ENCODE measurements at places on chromosomes 2 and 18.

GRCh38 chr2:234146087-234146826 is 95.8 kb downstream of the SPP2 start:
- no peak for DNase-seq

GRCh38 chr2:1238598-1239138 is 174.6 kb upstream of the TPO start:
- no peak for DNase-seq

DNA sequence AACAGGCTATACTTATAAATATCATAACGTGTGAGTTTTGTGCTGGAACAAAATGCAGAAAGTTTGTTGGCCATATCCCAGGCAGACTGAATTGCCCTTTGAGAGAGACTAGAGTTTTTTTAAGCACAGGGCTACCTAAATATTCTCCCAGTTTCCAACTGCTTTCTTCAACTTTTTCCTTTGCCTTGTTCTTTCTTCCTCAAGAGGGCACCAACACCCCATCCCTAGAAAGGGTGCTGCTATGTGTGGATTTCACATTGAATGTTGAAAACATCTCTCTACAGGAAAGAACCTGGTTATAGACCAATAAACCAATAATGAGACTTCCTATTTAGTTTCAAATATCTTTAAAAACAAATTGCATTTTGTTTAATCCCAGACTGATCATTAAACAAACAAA is 87.9 kb downstream of the ICOS start:
- peak; percentile 8 for DNase-seq

DNA sequence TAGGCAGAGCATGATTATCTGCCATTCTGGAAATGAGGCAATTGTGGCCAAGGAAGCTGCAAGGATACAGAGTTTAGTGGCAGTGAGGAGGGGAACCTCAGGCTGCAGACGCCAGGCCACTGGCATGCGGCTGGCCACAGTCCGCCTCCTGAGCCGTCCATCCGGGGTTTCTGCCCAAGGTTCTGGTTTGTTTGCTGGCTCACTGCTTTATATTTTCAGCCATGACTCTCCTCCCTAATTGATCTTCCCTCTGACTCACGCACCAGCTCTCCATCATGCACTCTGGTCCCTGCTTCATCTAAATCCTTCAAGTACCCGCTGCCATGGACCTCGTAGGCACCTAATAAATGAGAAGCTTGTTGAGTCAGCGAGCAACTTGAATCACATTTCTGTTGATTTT is 107.8 kb upstream of the REV1 start:
- DNase-seq: no peak

- no peak for DNase-seq
Measured at GRCh38 chr2:215863687-215864086, 149.7 kb downstream of the MREG start.

GRCh38 chr2:57979158-57979557 is 67.4 kb upstream of the VRK2 start:
- no peak for DNase-seq

DNA sequence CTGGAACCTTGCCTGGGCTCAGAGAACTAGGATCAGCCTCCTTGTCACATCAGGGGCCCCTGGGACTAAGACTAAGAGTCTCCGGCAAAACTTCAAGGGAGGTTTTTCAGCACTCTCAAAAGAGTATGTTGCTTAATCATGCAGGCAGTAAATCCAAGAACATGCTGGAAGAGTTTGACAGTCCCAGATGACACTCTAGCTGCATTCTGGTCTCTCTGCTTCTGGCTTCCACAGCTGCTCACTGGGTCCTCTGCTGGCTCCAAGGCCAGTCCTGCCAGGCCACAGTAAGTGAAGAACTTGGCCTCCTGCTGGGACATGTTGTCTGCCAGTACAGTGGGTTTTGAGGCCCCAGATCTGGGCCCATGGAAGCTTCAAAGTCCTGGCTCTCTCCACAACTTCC is 45.2 kb upstream of the IL1RL1 start:
- no peak for DNase-seq

DNA sequence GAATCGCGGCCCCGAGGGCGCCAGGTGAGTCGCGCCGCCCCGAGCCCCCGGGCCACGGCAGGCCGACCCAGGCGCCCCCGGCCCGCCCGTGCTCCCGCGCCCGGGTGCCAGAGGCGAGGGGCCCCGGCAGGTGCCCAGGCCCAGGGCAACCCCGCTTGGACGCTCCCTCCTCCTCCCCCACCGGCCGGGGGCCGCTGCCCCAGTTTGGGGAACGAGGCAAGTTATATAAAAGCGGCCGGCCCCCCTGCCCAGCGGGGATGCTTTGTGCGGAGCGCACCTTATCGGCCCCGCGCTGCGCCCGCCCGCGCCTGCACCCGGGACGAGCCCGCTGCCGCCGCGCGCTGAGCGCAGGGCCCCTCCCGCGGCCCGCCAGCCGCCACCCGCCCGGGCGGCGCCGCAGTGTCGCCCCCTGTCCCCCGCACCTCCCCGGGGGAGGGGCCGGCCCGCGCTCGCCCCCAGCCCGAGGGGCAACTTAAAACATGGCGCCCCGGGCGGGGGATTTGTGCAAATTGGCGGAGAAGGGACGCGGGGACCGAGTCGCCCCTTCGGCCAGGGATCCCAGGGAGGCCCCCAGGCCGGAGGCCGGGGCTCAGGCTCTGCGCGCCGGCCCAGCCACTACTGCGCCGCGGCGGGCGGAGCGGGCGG is 639 bp downstream of the EPB41L3 start:
- no peak for DNase-seq

DNA sequence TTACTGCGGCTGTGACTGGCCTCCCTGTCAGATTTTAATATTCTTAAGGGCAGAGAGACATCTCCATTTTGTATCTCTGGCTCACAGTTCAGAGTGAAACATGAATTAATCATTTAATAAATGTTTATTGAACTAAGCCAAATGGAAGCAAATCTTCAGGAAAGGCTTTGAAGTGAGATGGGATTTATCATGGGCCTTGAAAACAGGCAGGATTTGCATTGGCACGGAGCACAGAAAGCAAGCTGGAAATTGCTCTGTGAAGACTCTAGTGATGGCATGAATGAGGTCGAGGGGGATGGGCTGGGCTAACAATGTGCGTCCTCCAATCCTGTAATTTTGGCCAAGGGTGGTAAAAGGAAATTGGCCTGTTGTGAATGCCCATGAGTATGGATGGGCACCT is 369.8 kb upstream of the SOX11 start:
- DNase-seq: no peak

DNA sequence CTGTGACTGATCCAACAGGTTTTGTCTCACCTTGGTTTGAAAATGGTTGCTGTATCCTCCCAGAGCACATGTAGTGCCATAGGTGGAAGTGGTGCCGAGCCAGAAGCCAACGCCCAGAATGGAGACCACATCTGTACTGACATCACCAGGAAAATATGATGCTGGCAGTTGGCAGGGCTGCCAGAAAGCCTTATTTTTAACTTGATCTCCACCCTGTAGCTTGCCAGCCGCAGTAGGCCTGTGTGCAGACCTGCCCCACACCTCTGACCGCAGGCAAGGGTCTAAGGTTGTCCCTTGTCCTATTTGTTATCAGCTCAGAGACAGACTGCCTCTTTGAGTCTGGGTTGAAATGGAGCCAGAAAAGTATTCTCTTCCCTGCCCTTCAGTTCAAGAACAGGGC is 123.5 kb upstream of the EML6 start:
- no peak for DNase-seq

- DNase-seq: no peak
Measured at GRCh38 chr18:78549971-78550370, 429.6 kb upstream of the SALL3 start.

DNA sequence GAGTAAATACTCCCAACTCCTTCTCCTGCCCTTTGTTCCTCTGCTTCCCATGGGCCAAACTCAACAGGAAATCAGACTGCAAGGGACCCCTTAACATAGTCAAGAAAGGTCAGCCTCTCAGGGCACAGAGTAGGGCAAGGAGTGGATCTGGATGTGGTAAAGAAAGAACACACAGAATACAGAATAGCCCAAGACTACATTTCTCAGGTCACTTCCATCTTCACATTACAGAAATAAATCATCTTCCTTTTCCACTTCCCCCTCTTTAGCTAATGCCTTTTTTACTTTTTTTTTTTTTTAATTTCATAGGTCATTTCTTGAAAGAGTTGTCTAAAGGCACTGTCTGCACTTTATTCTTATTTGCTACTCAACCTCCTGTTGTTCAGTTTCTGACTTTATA is 558.3 kb downstream of the TNS1 start:
- no peak for DNase-seq

GRCh38 chr2:231928901-231929725 is 2.9 kb upstream of the NPPC start:
- no peak for DNase-seq

DNA sequence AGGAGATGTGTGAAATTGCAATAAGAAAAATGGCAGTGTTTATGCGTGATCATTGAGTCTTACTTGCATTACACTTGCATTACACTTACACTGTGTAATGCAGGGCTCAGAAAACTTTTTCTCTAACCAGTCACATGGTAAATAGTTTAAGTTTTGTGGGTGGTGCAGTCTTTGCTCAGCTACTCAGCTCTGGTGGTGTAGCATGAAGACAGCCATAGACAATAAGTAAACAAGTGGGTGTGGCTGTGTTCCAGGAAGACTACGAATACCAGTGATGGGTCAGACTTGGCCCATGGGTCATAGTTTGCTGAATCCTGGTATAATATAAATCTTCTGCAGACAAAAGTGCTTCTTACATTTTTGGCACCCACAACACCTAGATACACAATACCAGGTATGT is 115.6 kb upstream of the CYP1B1 start:
- no peak for DNase-seq

DNA sequence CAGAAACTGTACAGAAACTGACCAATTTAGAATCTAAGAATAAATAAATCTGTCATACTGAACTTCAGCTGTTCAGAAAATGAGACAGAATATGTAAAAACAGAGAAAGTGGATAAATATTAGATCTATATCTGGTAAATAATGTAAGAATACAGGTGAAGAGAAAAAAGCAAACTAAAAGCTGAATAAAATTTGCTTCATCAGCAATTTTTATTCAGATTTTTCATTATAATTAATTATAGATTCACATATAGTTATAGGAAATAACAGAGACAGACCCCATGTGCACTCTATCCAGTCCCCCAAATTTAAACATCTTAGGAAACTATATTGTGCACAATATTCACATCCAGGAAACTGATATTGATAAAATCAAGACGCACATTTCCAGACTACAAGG is 299.2 kb downstream of the EXOC6B start:
- no peak for DNase-seq

DNA sequence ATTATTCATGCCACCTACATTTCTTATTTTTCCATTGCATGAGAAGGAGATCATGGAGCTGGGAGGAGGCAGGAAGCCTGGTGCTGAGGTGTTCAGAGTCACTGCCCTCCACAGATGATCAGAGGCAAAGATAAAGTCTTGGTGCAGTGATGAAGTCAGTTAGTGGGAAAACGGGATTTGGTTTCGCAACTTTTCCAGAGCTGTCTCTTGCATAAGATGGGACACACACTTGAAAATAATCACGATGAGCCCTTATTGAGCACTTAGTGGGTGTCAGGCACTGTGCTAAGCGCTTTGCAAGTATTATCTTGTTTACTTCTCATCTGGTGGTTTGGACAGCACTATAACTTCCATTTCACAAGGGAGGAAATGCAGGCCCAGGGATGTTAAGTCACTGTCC is 222.1 kb upstream of the SMAD2 start:
- no peak for DNase-seq

DNA sequence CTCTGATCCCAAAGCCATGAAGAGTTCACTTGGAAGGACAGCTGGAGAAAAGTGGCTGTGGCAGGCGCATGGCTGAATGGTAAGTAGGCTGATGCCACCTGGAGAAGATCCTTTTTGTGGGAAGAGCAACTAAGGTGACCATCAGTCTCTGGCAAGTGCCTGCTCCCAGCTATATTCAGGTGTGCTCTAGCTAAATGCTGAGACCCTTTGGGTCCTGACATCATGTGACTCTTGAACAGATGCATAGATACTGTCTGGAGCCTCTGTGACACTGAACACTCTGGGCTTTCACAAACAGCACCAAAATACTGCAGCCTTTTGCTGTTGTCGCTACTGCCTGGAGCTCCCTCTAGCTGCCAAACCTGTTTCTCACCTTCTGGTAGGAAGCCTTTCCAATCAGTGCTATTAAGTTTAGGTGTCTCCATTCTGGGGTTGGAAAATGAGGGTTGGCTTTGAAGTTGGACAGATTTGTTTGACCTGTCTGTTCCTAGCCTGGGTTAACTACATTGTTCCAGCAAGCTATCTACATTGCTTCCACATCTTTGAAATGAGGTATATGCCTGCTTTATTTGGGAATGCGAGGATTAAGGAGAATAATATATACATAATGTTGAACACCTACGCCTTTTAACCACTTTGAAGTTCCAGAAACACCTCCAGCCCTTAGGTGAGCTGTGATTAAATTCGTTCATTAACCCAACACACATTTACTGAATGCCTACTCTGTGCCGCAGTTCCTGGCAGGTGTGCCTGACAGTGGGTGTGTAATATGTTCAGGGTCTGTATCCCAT is 3.1 kb downstream of the EGR4 start:
- no peak for DNase-seq

GRCh38 chr2:43230951-43231827 is 4.8 kb upstream of the ZFP36L2 start:
- no peak for DNase-seq

DNA sequence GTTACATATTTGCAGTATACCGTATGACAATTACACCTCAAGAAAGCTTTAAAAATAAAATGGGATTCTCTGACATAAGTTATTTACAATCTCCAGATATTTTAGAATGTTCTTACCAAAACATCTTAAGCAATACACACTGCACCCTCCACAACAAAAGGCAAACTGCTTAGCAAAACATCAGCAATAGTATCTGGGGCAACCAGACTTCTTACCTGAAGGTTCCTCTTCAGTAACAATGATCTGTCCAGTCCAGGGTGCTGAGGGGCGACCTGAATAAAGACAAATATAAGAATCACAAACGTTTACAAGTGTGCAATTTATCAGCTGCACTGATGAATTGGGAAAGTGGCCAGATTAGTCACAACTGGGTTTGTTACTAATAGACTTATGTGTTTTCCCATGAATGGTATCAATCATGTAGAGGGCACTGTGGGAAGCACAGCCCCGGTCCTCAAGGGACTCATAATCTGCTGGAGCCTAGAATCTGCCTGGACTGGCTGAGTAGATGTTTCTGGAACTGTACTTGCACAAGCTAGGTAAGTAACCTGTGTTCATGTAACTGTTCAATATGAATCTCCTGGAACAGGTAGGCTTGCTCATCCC is 70.7 kb downstream of the MYOM1 start:
- no peak for DNase-seq

- no peak for DNase-seq
Measured at GRCh38 chr18:40108596-40108995, 1846.4 kb upstream of the PIK3C3 start.

GRCh38 chr2:225274751-225275150 is 124.8 kb upstream of the NYAP2 start:
- peak; percentile 46 for DNase-seq

- DNase-seq: no peak
Measured at GRCh38 chr2:235026649-235027557, 75.1 kb downstream of the SH3BP4 start.

DNA sequence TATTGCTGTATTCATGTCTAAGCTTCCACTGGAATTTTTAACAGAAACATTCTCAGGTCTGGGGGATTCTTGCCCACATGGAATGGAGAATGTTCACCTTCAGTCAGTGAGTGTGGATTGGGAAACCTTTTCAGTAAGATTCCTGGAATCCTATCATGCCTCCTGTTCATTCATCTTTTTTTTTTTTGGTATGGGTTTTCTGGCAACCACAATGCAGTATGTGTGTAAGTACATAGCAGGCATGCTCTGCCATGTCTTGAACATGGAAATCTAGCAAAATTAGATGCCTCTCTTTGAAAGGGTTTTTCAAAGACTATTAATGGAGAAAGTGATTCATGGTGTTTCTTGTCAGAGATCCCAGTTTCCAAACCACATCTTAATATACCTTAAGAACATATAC is 176.5 kb downstream of the LTBP1 start:
- DNase-seq: no peak

GRCh38 chr2:8189316-8189715 is 492.5 kb upstream of the ID2 start:
- DNase-seq: no peak
